ENCODE measurements at places on chromosomes 7 and 10.

DNA sequence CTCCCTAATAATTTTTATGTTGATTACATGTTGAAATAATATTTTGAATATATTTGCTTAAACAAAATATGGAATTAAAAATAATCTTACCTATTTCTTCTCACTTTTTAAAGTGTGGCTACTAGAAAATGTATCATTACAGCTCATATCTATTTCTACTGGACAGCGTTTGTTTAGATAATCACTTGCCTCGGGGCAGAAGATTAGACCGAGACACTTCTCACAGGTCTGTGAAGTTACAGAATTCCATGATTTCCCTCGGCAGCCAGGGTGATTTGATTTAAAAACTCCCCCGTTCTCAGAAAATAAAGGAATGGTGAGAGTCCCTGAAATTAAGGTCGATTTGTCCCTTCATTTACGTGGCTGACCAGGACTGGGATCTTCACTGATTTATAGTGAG is 162.5 kb downstream of the DGKI start:
- no peak for DNase-seq

GRCh38 chr7:28937103-28937502 is 21.0 kb downstream of the TRIL start:
- DNase-seq = no peak

GRCh38 chr7:30977222-30977621 is 13.5 kb downstream of the GHRHR start:
- DNase-seq = no peak

- no peak for DNase-seq
Measured at GRCh38 chr7:101890749-101891523, 73.5 kb downstream of the CUX1 start.

DNA sequence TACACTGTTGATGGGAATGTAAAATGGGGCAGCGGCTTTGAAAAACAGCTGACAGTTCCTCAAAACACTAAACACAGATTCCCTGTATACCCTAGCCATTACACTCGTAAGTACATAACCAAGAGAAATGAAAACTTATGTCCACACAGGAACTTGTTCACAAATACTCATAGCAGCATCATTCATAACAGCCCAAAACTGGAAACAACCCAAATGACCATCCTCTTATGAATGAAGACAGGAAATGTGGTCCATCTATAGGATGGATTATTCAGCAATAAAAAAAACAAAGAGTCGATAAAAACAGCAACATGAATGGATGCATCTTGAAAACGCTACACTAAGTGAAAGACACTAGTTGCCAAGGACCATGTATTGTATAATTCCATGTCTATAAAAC is 23.7 kb downstream of the NMT2 start:
- DNase-seq = no peak

DNA sequence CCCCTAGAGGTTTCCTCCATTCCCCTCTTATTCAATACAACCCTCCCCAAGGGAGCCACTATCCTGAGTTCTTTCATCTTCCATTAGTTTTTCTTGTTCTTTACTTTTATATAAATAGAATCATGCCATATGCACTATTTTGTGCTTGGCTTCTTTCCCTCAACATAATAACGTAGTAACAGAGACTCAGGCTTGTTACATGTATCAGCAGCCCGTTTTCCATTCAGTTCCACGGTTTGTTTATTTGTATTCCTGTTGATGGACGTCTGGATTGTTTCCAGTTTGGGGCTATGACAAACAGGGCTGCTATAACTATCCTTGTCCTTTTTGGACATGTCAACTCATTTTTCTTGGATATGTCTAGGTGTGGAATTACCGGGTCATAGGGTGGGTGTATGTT is 264.4 kb upstream of the MKI67 start:
- no peak for DNase-seq

DNA sequence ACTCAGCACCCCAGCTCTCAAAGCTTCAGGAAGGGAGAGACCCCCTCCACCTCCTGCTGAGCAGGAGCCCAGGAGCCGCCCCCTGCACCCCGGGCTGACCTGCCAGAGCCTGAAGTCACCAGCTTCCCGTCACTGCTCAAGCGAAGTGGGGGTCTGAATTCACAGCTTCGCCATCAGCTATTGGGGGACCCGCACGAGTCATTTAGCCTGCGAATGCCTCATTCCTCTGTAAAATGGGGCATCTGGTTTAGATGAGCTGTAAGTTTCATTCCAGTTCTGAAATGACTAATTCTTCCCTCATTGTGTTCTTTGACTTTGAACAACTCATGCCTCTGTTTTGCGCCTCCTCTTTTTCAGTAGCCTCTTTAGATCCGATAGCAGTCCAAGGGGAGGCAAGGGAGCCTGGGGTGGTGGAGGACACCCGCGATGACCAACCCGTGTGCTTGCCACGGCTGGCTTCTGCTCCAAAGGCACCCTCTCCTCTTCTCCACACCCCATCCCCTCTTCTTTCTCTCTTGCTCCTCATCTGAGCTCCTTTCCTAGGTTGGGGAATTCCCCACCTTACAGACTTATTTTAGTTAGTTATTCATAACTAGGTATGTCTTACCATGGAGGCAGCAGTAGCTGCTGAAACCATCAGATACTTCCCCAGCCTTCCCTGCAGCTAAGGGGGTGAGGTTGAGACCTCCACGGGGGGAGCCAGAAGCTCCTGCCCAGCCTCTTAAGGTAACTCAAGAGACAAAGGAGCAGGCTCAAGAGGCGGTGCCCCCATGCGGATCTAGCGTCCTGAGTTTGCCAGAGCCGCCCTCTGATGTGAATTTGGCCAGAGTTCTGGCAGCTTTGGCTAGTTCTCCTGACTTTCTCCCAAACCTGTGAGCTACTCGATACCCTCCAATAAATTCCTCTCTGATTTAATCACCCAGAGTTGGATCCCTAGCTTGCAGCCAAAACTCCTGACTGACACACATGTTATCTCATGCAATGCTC is 47.7 kb downstream of the RBM17 start:
- DNase-seq = no peak

- no peak for DNase-seq
Measured at GRCh38 chr7:69719717-69720116, 121.4 kb downstream of the AUTS2 start.

DNA sequence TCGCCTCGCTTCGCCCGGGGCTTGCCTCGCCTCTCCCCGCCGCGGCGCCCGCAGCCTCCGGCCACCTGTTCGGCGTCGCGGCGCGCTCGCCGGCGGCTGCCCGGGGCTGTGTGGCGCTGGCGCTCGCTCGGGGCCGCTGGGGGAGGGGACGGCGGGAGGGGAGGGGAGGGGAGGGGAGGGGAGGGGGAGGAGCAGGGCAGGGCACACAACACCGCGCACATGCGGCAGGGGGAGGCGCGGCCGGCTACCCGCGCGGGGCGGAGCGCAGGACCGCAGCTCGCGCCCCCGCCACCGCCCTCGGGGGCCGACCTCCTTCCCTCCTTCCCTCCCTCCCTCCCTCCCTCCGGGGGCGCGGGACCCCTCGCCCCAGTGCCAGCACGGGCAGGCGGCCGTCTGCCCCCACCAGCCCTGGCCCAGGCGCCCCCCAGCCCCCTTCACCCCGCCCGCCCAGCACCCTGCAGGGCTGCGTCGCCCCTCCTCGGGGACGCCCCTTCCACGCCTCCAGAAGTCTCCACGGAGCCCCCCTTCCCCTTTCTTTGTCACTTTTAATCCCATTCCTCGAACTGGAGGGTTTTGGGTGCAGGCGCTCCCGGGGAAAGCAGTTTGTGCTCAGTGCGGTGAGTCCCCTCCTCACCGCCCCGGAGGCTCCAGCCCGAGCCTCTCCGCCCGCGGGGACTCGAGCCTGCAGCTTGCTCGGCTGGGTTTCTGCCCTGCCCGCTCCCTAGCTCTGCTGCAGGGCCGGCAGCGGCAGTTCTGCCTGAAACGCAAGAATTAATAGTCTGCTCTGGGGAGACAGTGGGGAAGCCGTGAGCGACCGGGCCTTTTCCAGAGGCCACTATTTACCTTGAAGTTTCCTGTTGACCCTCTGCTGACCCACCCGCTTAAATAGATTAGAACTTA is at the start of gene PARD3:
Gene PARD3 (minus strand): TSS at position 112 of the 900 bp plus-strand sequence. CDS start 301 bp downstream, outside the sequence.
- DNase-seq = peak; percentile 72

- peak; percentile 75 for DNase-seq
Measured at GRCh38 chr10:110221721-110222261, 14.4 kb downstream of the MXI1 start.
